ENCODE measurements at places on chromosomes 2 and 18.

DNA sequence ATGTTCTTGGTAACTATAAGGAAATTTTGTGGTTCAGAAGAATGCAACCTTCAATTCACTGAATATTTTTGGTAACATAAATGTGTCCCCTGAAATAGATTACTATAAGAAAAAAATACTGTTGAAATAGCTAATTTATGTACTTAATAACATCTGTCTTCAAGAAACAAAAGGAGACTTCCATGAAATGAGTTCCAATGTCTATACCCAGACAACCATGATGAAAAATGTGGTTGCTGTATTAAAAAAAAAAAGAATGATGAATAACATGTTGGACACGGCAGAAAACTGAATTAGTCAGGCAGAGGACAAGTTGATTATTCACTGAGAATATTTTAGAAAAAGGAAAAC is 98.5 kb downstream of the TACR1 start:
- DNase-seq: no peak

DNA sequence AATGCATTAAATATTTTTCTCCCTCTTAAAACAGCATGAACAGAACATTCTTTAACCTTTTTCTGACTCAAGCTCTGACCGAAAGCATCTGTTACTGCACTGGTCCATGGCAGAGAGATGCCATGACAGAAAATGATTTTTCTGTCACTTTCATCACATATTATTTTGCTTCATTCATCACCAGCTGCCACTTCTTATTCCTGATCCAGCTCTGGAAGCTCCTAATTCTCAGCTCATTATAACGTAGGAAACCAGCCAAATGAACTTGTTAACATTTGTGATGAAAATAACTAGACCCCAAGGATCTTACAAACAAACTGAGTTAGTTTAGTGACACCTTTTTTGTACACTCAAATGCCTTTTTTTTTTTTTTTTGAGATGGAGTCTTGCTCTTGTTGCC is 7.6 kb upstream of the CFLAR start:
- no peak for DNase-seq

DNA sequence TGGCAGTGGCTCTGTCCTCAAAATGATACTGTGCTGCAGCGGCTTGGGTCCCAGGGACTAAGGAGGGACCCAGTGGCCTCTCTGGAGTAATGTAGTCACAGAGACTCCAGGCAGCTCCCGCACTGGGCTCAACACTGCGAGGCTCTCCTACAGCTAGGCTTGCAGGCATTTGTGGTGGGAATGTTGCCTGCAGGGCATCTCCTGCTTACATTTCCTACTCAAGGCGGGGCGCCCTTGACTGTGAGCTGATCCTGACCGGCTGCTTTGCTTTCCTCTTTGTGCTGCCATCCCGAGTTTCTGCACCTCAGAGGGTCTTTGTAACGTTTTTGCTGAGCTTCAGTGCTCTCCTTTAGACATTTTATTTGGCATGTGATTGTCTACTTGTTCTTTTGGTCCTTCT is 177.4 kb upstream of the FN1 start:
- DNase-seq: no peak

GRCh38 chr2:147149575-147150240 is 695.1 kb upstream of the ACVR2A start:
- no peak for DNase-seq

GRCh38 chr18:45014047-45014501 is 333.4 kb downstream of the SETBP1 start:
- no peak for DNase-seq

GRCh38 chr2:24894750-24895149 is 25.3 kb downstream of the ADCY3 start:
- DNase-seq: no peak

DNA sequence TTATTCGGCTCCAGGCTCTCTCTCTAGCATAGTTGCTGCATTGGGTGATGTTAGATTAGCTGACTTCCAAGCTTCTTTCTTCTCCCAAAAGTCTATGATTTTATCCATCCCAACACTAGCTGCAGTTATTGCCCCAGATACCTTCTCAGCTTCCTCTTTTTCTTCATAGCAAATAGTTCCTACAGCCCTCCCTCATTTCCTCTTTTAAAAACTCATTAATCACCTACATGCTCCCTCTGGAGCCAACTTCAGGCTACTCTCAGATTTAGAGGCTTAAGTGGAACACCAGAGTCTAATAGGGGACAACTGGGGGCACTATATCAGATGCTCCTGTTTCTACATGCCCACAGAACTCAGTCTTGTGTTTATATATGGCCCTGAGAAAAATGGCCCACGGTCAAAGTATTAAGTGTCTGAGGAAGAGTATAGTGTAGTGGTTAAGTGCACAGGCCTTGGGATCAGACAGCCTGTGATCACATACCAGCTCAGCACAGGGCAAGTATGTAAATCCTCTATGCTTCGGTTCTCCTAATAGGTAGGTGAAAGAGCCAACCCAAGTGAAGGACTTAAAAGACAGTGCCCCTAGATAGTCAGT is 241.9 kb upstream of the SLC14A2 start:
- DNase-seq: no peak
